PC-3 (cell line): ENCODE measurements at places on chromosomes 12 and 14.

DNA sequence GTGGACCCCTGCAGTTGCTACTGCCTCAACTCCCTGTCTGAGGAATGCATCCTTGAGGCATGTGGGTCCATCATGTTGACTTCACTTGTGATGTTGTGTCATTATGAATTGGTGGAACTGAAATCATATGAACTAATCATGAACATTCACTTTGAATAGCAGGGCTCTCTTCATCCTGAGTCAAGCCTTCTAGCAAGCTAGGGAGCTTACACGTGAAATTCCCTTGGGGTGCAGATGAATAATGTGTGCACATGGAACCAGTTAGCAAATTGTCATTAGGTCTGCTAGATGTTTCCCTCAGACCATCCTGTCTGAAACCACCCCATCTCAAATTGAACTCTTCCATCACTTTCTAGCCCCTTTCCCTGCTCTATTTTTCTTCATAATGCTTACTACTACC lies 3.6 kb downstream of the COQ6 start:
- DNase-seq = no peak

GRCh38 chr12:75814851-75815754 lies 216.5 kb downstream of the PHLDA1 start:
- peak; percentile 71 for DNase-seq

GRCh38 chr12:75944905-75945432 lies 86.6 kb downstream of the PHLDA1 start:
- no peak for DNase-seq

DNA sequence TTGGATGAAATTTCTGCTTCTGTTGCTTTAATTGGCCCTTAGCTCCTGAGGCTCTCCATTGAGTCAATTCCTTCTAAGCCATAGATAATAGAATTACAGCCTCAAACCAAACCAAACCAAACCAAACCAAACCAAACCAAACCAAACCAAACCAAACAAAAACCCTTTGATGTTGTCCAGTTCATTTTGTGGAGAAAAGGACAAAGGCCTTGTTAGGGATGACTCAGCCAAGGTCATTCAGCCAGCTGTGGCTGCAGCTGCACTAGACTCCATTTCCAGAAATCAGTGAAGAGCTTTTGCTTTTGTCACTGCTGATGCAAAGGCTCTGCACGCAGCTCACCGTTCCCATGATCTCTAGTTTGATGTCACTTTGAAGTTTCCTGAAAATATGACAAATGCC lies 82.2 kb upstream of the RMST start:
- DNase-seq = no peak

DNA sequence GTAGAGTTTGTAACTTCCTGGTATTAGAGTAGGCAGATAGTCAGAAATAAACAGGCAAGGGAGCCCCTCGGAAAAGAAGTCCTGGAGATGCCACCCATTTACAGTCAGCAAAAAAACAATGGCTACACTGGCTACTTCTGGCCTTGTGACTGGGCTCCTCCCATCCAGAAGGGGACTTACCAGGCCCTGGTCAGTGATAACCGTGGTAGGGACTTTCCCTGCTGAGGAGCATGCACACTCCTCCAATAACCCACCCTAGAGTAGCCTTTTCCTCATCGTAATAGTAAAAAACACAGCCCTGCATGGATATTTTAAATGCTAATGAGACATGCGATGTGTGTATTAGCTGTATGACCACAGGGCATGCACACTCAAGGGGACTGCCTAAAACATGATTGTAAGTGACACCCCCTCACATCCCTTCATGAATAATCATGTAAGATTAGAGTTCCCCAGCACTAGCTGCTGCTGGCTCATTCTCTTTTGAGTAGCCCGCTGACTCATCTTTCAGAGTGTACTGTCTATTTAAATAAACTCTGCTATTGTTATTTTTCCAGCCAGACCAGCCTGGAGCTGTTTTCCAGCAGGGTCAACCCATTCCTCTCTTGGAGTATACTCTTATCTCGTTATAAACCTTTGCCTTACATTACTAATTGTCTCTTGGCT lies 413.8 kb upstream of the TMTC1 start:
- DNase-seq = peak; percentile 66

GRCh38 chr14:51304438-51304837 lies 64.4 kb downstream of the TMX1 start:
- no peak for DNase-seq

GRCh38 chr12:32566663-32567295 lies 112.3 kb upstream of the DNM1L start:
- DNase-seq = no peak

DNA sequence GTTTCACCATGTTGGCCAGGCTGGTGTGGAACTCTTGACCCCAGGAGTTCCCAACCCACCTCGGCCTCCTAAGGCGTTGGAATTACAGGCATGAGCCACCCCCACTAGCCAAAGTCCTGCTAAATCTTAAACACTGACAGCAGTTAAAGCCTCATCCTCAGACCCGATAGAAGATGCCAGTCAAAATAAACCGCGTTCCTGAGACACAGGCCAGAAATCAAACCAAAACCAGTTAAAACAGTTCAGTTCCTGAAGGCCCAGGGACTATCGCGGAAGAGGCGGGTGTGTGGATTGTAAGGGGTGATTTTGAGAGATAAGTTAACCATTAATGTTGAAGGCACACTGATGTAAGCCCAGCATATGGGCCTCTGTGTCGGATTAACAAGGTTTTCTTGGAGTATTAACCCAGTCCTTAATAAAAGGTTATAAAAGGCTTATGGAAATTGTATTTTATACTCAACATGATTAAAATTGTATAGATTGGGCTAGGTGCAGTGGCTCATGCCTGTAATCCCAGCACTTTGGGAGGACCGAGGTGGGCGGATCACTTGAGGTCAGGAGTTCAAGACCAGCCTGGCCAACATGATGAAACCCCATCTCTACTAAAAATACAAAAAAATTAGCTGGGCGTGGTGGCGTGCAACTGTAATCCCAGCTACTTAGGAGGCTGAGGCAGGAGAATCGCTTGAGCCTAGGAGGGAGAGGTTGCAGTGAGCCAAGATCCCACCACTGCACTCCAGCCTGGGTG lies 18.7 kb upstream of the CDCA4 start:
- no peak for DNase-seq

- DNase-seq = peak; percentile 69
These were observed 673 bp upstream of the TTC9 start for GRCh38 chr14:70640938-70641547.
